Activated T-helper 1 cell treated with anti-CD3 and anti-CD28 coated beads, Interleukin-2, amount 50 U/mL, for 16 hours (primary cell): ENCODE measurements at places on chromosomes 12 and 14.

DNA sequence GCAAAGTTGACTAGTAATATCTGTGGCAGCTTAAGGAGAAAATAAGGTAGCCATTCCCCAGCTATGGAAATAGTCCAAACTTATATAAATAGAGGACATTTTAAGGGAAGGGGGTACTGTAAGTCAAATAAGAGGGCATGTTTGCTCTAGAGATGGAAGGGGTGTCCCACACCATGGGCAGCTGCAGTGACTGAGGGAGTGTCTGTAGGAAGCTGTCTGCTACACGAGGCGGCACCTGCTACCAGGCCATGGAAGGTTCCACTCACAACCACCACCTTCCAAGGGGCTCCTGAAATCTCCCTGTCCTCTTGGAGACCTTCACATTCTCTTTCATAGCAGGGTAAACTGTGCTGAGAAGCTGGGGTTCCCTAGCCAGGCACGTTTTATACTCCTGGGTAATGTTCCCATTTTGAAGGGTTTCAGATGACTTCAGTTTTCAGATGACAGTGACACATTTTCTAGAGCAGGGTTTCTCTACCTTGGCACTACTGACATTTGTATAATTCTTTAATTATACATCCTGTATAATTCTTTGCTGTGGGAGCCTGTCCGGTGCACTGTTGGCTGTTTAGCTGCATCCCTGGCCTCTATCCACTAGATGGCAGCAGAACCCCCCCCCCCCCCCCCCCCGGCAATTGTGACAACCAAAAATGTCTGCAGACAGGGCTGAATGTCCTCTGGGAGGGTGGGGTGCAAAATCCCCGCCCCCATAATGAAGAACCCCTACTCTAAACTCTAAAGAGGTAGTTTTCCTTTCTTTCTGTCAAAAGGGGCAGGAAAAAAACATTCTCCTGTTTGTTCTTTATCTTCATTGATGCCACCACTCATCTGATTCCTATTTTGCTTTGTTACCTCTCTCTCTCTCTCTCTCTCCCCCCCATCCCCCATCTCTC, 11.6 kb upstream of the SMCO2 start:
- peak; percentile 1 for DNase-seq

GRCh38 chr14:71726580-71727021, 205.6 kb upstream of the RGS6 start:
- DNase-seq, result no peak

DNA sequence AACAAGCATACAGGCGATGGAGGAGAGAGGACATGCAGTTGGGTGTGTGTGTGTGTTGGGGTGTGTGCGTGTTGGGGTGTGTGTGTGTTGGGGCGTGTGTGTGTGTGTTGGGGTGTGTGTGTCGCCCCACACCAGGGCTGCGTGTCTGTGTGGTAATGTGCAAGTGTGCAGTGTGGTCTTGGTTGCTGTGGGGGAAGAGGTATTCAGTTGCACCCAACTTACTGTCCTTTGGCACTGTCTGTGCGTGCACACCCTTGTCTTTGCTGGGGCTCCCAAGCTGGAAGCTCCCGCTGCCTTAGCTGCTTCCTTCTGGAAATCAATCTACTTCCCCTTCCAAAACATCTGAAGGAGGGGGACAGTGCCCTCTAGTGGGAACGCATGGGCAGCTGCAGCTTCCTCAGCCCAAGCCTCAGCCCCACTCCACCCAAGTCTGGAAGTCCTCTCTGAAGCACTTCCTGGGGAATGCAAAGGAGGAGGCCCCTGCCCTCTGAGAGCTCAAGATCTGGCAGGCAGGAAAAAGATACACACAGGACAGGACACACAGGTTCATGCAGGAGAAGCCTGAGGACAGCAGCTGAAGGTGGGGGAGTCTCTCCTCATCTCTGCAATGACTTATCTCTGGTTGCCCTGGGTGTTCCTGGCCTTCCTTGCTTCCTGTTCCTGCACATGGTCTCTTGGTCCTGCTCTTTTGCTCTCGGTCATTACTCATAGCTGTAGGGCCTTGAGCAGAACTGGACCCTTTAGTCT, 13.1 kb downstream of the ASIC1 start:
- DNase-seq, result peak; percentile 41

- DNase-seq, result no peak
Measured at GRCh38 chr12:39372929-39373328, 70.0 kb downstream of the KIF21A start.

DNA sequence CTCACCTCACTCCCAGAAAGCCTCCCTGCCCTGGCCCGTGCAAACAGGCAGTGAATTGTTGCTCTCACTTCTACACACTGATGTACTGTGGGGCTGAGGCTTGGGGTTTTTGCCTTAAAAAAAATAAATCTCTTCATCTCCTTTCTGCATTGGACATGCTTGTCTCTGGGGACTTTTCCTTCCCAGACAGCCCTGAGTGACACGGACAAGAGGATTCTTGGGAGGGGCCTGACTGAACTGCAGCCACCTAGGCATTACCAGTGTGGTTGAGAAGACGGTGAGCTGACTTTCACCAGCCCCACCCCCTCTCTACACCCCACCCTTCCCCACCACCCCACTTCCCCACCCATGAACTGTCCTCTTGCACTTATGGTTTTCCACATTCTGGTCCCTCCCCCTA, 51.6 kb upstream of the PARP11 start:
- DNase-seq, result no peak

- DNase-seq, result no peak
Measured at GRCh38 chr12:38328306-38328895, 11.8 kb downstream of the ALG10B start.

DNA sequence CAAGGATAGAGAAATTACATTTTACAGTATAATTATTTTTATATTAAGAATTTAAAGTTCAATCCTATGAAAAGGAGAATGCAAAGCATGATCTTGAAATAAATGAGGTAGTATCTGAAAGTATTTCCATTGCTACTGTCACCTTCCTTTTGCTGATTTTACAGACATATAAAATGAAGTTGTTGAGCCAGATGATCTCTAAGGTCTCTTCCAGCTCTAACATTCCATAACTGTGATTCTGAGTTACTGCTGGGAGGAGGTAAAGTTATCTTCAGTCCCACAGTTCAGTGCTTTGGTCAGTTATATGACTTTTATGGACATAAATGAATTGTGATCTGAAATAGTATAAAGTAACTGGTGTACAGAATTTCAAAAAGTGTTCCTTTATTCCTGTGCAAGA, 52.8 kb downstream of the SLC38A6 start:
- no peak for DNase-seq

GRCh38 chr14:95523815-95524448, 7.5 kb upstream of the SYNE3 start:
- DNase-seq, result no peak

DNA sequence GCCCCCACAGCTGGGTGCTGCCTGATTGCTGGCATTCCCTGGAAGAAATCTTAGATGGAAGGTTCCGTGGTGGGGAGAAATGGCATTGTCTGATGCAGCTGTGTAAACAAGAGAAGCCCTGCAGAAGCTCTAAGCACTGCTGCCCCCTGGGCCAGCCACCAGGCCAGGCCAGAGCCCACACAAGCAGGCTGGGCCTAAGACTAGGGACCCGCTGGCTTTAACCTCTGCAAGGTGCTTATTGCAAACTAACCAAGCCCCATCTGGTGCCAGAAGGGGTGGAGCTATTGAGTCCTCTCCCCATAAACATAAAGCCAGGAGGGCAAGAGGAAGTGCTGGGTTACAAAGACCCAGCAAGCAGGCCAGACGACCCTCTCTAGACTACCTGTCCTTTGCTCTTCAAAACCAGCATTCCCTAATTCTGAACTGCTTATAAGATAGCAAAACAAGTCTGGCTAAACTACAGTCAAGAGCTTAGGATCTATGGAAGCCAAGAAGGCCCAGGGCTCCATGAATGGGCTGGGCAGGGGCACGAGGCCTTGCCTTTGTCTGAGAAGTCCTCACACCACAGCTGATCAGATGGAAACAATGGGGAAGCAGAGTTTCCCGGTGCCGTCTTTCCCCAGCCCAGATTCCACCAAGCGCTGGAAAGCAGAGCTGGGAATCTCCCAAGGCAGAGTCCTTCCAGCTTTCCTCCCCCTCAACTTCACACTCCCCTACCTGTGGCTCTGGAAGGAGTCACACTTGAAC, 28.8 kb downstream of the P2RX4 start:
- no peak for DNase-seq

GRCh38 chr14:28297559-28297958, 469.0 kb upstream of the FOXG1 start:
- no peak for DNase-seq

DNA sequence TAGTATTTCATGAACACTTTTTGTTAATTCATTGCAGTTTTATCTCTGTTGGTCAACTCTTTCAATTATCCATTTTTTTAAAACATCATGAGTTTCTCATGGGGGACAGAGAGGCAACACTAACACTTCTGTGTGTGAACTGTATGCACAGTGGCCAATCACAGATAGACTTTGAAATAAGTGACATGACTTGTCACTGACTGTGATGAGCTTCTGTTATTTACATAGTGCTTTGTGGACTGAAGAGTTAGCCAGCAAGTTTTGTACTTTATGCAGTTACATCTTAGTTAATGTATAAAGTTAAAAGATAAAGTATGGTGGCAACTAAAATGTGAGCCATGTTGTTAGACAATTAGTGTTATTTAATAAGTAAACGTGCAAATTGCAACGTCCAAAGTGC, 16.1 kb downstream of the FERMT2 start:
- DNase-seq, result no peak

- DNase-seq, result no peak
Measured at GRCh38 chr12:124020514-124020949, 47.5 kb downstream of the ZNF664 start.

DNA sequence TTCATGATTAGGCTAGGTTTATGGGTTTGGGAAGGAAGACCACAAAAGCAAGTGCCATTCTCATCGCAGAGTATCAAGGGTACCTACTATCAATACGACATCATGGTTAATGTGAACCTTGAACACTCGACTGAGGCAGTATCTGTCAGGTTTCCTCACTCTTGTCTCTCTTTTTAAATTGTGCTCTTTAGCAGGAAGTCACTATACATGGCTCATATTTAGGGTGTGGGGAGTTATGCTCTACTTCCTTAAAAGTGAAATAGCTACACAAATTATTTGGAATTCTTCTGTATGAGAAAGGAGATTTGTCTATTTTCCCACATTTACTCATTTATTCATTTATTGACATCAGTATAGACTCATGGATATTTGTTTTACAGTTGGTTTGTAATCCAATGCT, 5.9 kb upstream of the CLEC4E start:
- DNase-seq, result no peak

DNA sequence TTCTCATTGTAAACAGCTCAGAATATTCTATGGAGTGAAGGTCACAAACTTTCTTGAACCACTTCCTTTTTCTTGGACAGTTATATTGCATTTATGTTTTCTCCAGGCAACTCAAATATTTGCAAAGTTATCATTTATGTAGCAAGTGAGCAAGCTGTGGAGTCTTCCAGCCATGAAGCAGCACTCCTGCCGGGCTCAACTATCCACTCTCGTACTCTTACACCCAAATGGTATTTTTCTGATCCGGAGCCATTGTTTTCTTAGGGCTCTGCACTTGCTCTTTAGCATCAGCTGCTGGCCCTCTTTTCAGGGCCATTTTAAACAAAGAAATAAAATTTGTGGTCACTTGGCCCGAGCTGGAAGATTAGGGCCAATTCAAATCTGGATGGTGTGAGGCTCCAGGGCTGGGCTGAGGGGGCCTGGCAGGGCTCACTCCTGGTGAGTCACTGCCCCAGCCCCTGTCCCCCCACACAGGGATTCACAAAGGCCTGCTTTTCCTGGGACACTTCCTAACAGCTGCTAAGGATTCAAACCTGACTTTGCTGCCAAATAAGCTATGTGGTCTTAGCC, 19.7 kb downstream of the SYNE3 start:
- no peak for DNase-seq

DNA sequence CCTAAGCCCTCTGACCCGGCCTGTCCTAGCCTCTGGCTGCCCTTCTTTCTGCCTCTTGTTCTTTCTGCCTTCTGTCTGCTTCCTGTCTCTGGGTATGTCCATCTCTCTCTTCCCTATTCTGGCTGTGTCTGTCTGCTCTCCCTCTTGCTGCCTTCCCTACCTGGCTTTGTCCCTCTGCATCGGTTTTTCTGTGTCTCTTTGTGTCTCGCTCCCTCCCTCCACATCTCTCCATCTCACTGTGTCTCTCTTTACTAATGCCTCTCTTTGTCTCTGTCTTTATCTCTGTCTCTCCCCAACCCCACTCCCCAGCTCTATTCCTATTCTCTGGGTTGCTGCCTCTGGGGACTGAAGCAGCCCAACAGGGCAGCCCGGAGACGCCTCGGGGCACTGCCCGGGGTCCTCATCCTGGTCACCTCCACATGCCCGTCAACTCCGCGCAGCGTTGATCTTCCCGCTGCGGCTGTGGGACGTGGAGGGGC, 10.1 kb downstream of the SHMT2 start:
- DNase-seq, result no peak

DNA sequence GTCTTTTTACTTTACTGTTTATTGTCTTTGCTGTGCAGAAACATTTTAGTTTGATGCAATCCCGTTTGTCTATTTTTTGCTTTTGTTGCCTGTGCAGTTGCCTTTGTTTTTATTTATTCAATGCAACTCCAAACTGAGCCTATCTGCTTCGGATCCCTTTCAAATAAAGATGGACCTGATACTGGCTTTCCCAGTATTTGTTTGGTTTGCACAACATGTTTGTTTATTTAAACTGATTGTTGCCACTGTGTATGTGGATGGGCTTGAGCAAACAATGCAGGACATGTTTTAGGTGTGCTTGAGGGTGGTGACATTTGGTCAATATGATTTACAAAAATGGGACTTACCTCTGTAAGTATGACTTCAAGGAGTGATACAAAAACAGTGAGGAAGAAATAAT, 6.7 kb downstream of the TRHDE start:
- no peak for DNase-seq

DNA sequence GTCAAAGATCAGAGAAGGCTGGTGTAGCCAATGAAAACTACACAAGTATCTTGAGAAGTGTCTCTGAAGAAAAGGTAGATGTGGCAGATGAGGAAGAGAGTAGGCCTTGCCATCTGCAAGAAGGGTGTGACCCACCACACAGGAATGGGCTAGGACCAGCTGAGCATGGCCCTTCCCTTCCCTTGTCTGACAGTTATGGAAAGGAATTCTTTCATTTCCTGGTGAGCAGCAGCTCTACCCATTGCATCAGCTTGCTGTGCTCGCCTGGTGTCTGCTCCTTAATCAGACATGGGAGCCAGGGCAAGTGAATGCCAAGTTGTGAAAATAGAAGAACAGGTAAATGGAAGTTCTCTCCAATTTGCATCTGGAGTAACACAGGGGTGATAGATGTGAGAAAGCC, 145.2 kb upstream of the KRR1 start:
- DNase-seq, result no peak

DNA sequence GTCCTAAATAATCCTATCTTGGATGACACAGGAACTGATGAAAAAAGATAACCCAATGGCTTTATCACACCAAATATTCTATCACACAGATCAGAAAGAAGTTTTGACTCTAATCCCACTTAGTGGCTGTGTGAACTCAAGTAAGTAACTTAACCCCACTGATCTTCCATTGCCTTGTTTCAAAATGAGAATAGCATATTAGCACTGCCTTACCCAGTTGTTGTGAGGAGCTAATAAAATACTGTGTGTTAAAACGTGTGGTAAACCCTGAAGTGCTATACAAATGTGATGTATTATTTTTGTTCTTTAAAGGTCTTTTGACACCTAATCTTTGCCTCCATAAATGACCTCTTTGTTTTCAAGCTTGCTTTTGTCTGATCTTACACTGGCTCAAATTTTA, 60.9 kb upstream of the ARID2 start:
- no peak for DNase-seq

GRCh38 chr14:78798757-78799156, 628.6 kb downstream of the NRXN3 start:
- DNase-seq, result no peak

GRCh38 chr14:95037273-95037672, 120.1 kb downstream of the DICER1 start:
- no peak for DNase-seq

GRCh38 chr14:74519316-74520074, 25.9 kb downstream of the ISCA2 start:
- no peak for DNase-seq
